ENCODE measurements at places on chromosomes 16 and 17. TPM values are rescaled to one million over a fixed set of nuclear protein-coding genes. Genes with fewer than 3 reads are reported as not detected.

TVP23A gene
- total RNA-seq: not detected

- H3K4me3 ChIP-seq: no peak overlapping the region
- H3K27ac ChIP-seq: no peak overlapping the region
- H3K27me3 ChIP-seq: peaks cover 12% of the 10 kb centered on the region
- no peaks in the 10 kb centered on the region for H3K4me1 ChIP-seq
- DNase-seq: no peak
These were observed 247.8 kb downstream of the XYLT1 start for GRCh38 chr16:17222871-17223401.

DNA sequence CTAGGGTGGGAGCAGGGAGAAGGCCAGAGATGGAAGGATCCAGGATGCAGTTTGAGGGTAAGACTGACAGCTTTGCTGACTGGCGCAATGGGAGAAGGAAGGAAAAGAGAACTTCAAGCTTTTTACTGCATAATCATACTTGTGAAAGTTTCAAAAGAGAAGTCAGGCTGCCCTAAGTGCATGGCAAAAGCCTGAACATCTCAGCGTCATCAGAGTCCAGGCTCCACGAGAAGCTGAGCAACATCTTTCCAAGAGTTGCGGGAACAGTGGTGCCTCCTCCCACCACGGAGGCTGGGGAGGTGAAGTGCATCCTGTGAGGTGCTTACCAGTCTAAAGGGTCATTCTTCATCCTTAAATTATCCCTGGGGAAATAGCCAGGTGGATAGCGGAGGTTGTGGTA lies 26.9 kb upstream of the SLC38A8 start:
- DNase-seq: no peak
- no peaks in the 10 kb centered on the region for H3K4me1 ChIP-seq
- H3K27me3 ChIP-seq: no peaks in the 10 kb centered on the region
- no peak overlapping the region for H3K4me3 ChIP-seq

- no peak overlapping the region for H3K4me3 ChIP-seq
- H3K36me3 ChIP-seq: no peaks in the 10 kb centered on the region
- H3K27me3 ChIP-seq: no peaks in the 10 kb centered on the region
- H3K27ac ChIP-seq: no peak overlapping the region
- DNase-seq: no peak
These were observed 1736.9 kb downstream of the TP53TG3F start for GRCh38 chr16:35196313-35196712.

DNA sequence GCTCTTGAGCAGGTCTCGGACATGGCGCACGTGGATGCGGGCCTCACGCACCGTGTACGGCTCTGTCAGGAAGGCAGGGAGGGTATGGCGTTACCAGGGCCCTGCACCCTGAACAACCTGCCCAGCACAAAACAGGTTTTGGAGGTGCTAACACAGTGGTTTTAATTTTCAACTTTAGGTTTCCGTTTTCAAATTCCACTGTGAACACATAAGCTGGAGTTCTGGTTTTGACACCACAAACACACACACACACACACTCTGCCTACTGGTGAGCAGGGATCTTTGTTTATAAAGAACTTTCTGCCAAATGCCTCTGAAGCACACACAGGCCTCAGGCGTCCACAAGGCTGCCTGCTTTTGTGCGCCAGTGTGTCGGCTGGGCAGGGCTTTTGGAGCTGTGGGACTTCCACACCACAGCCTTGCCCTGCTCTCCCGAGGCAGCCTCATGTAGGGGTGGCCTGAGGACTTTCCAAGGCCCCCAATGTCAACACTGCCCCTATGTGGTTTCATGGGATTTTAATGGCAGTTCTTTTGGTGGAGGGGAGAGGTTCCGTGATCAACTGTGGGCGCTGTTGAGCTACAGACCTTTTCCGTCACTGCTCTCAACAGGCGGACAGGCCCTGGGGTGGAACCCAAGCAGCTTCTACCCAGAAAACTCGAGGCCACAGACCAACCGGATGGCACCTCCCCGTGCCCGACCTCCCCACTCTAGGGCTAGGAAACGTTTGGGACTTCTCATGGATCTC lies 9.4 kb downstream of the CLUH start:
- DNase-seq: no peak
- H3K27me3 ChIP-seq: no peaks in the 10 kb centered on the region
- 0 out of 2 replicates have a peak, but pooled peaks cover 3% of the 10 kb centered on the region for H3K36me3 ChIP-seq
- no peak overlapping the region for H3K4me3 ChIP-seq

DNA sequence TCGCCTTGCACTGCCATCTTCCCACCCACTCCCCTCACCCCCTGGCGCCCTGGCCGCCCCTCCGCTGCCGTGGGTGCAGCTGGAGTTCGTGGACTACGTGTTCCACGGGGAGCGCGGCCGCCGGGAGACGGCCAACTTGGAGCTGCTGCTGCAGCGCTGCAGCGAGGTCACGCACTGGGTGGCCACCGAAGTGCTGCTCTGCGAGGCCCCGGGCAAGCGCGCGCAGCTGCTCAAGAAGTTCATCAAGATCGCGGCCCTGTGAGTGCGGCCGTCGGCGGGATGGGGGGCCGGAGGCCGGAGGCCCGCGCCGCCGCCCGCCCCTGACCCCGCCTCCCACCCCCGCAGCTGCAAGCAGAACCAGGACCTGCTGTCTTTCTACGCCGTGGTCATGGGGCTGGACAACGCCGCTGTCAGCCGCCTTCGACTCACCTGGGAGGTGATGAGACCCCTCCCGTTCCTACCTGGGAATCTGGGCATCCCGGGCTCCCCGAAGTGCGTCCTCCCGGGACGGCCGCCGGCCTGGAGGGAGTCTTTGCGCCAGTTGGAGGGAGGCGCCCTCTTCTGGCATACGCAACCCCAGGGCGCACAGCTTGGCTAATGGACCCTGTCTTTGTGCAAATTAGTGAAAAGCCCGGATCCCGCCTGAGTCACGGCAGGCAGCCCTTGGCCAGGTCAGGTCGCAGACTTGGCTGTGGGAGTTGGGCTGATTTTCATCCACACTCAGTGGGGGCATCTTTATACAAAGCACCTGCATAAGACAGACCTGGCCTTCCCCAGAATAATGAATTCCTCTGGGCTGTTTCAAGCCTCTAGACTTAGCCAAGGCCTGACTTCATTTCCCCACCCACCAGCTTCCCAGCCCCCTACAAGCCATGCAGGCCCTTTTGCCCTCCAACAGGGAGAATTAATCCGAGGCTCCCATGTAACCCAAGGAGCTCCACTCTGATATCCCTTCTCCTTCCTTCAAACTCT lies 14.3 kb downstream of the RAPGEFL1 start:
- no peak for DNase-seq
- H3K27me3 ChIP-seq: no peaks in the 10 kb centered on the region
- no peak overlapping the region for H3K27ac ChIP-seq

DNA sequence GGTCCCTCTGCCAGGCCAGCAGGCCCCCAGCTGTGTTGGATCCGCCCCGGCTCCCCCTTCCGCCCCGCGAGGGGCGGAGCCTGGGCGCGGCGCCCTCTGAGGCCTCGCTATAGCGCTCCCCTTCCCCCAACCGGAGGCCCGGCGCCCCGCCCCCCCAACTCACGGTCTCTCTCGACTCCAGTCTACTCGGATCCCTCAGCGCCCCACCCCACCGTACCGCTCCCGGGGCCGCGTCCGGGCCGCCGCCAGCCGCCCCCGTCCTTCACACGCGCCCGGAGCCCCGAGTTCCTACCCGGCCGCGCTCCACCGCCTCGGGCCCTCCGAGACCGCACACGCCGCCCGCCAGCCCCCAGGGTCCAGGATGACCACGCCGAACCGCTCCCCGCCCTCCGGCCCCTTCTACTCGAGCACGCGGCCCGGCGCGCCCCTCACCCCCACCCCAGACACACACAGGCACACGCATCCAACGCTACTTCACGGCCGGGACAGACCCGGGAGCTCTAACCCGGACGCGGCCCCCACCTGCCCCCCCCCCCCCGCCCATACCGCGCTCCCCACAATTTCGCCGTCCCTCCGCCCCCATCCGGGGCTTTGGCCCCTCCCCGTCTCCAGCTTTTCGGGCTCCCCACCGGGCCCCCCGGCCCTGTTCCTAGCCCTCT lies 1.4 kb downstream of the PHF23 start:
- DNase-seq: no peak
- peak overlapping the region; percentile 88 for H3K27ac ChIP-seq
- H3K4me3 ChIP-seq: peak overlapping the region; percentile 83
- H3K27me3 ChIP-seq: no peaks in the 10 kb centered on the region
- H3K36me3 ChIP-seq: peaks cover 7% of the 10 kb centered on the region

RABEP2 gene
- 24.8 TPM for total RNA-seq
